ENCODE measurements at places on chromosomes 7 and 10. TPM values are rescaled to one million over a fixed set of nuclear protein-coding genes. Genes with fewer than 3 reads are reported as not detected.

Gene BLNK
- total RNA-seq, result not detected

Gene MEIG1
- not detected for total RNA-seq

Gene APBB1IP
- 2.7 TPM for total RNA-seq

Gene TACR2
- not detected for total RNA-seq

Gene TEX47
- not detected for total RNA-seq

Gene LAMB1
- total RNA-seq, result 409 TPM

Gene IKZF1
- total RNA-seq, result not detected

Gene HOXA11
- total RNA-seq, result 17.8 TPM

Gene SPDYE11
- not detected for total RNA-seq

Data from placental pericyte (primary cell).